ENCODE measurements at places on chromosomes 7 and 10.

DNA sequence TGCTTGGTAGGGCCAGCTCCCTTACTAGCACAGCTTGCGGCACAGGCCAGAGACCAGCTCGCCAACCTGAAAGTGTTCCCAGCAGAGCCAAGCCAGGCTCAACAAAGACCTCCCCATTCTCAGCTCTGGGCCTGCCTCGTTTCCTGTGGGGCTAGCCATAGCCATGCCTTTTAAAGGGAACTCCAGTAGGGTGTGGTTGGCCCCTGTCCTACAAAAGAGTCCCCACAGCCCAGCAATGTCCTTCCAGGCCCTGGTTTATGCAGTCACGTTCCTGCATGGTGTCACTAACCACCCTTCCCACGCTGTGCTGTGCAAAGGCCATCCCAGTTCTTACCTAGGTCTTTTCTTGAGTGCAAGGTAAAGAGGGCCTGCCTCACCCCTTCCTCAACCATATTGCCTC, 87.8 kb upstream of the LRRC4 start:
- DNase-seq, result no peak

DNA sequence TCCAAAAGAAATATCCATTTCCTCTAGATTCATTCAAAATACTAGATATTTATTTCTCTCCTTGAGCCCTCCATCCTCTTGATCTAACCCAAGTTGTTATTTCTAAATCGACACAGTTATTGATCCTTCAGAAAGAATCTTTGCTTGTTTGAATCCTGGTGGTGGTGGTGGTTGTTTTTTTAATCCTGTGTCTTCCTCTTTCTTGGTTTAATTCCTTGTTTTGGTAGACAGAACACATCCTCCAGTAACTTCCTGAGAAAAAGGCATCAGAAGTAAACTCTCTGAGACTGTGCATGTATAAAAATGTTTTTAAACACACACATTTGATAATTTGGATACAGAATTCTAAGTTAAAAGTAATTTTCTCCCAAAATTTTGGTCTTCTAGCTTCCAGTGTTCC, 49.9 kb downstream of the SIRT1 start:
- no peak for DNase-seq

DNA sequence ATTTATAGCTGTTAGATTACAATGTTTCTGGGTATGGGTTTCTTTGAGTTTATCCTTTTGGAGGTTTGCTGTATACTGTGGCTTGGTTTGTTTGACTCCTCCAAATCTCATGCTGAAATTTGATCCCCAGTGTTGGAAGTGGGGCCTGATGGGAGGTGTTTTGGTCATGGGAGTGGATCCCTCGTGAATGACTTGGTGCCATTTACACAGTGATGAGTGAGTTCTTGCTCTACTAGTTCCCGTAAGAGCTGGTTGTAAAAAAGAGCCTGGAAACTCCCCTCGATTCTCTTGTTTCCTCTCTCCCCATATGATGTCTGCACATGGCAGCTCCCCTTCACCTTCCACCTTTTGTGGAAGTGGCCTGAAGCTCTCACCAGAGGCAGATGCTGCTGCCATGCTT, 324.1 kb downstream of the C7orf25 start:
- no peak for DNase-seq

DNA sequence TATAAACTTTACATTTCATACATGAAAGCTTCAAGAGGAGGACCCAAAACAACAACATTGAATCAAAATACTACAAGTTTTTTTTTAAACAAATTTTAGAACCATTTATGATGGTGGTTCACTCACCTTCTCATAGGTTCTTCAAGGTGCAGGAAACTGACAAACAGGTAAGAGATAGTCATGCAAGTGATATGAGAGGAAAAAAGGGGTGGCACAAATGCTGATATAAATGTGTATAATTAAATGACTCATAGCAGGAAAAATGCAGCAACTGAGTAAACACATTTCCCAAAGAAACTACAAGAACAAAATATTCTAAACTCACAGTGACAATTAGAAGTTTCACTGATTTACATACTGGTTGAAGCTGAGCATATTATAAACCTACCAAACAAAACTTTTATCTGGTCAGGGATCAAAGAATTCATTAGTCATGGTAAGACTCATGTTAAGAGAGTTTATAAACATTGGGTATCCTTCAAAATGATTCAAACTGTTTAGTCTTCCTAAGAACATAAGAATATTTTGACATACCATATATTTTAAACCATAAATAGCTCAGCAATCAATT, 14.1 kb downstream of the ZWINT start:
- no peak for DNase-seq

DNA sequence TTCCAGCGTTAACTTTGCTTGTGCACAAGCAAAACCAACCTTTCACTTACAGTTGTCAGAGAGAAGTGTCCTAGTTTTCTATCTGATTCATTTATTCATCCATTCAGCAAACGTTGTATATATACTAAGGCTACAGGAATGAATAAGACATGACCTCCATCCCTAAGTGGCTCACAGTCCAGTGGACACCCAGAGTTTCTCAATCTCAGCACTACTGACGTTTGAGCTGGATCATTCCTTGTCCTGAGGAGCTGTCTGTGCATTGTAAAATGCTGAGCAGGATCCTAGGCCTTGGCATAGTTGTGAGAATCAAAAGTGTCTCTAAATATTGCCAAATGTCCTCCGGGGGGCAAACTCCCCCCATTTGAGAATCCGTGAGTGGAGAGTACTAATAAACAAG, 166.7 kb upstream of the PRKCQ start:
- no peak for DNase-seq

GRCh38 chr7:33973231-33974015, 68.1 kb downstream of the BMPER start:
- DNase-seq, result no peak

- no peak for DNase-seq
Observed at GRCh38 chr7:23332910-23333612, 33.9 kb downstream of the MALSU1 start.

DNA sequence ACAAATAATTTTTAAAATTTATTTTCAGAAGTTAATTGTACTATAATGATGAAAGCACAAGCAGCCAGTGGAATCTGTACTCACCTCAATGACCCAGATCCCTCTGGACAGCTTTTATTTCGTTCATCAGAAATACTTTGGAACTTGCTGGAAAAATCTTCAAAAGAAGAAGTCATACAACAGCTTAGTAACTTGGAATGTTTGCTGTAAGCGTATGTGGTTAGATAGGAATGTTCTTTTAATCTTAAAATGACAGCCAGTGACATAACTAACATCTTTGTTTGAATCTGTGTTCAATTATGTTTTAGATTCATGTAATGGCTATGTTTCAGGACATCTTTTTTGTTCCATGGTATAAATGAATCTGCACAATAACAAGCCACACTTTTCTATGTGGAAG, 26.8 kb downstream of the CFAP69 start:
- DNase-seq, result no peak

- no peak for DNase-seq
Observed at GRCh38 chr7:47587351-47587750, 5.4 kb upstream of the TNS3 start.

DNA sequence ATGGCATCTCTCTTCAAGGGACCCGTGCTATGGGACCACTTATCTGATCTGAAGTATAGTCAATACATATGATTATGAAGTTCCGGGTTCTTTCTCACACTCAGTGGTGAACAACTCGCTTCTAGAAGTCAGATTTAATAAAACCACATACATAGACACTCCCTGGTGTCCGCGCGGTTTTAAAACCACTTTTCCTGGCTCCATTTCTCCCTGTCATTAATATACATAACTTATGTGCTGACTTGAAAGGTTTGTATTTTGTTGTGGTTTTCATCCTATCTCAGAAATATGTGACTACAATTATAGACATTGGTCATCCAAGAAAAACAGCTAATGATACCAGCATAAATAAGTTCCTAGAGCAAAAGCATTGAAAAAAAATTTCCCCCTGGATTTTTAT, 34.0 kb downstream of the SVIL start:
- no peak for DNase-seq

DNA sequence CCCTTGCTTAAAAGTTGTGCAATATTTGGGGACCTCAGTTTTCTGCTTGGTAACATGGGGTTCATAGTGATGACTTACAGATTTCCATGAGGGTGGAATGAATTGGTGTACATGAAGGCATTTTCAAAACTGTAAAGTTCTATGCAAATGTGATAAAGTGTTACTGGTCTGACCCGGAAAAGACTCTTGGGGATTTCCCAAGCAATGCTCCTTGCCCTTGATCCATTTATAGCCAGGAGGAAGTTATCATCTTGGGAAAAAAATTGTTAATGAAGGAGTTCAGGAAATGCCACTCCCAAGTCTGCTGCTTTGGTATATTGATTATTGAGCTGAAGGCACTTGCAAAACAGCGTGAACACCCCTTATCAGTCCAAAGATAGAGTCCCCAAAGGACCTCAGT, 96.3 kb upstream of the ZPBP start:
- DNase-seq, result no peak

GRCh38 chr10:1551636-1552338, 185.5 kb downstream of the ADARB2 start:
- DNase-seq, result no peak

DNA sequence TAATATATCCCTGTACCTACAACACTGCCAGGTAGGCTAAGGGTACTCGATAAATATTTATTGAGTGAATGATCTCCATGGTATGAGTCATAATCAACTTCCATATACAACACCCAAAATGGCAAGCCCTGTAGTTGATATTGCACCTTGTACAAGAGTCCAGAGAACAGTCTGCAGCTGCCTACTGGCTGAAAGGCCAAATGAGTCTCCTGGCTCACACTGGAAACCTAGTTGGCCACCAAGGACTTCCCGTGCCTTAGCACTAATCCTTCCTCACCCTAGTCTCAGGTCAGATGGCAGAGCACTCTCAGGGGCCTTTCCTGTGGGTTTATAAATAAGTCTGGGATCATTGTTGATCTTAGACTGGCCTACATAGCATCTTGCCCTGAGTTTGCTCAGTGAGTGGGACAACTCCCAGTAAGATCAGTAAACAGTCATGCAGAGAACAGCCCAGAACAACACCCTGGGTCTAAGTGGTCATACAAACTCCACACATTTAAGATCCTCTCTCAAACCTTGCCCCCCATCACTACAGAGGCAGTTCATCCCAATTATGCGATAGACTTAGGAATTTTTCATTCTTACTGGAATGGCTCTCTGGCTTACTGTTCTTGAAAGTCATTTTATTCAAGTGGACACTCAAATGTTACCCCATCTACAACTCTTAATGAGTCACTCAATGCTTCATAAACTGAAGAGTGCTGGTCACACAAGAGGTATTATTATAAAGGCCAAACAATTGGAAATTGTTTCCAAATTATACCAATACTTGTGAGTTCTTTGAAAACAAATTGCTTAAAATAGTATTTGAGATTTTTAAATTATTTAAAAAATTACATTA, 14.7 kb upstream of the SLC16A9 start:
- no peak for DNase-seq

GRCh38 chr7:104964626-104965236, 49.3 kb upstream of the KMT2E start:
- DNase-seq, result no peak

DNA sequence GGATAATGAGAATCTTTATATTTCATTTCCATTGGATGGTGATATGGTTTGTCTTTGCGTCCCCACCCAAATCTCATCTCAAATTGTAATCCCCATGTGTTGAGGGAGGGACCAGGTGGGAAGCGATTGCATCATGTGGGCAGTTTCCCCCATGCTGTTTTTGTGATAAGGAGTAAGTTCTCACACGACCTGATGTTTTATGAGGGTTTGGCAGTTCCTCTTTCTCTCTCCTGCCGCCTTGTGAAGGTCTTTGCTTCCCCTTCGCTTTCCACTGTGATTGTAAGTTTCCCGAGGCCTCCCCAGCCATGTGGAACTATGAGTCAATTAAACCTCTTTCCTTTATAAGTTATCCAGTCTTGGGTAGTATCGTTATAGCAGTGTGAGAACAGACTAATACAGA, 59.4 kb downstream of the MTPN start:
- DNase-seq, result no peak

GRCh38 chr7:34342387-34342786, 315.6 kb upstream of the NPSR1 start:
- DNase-seq, result no peak

DNA sequence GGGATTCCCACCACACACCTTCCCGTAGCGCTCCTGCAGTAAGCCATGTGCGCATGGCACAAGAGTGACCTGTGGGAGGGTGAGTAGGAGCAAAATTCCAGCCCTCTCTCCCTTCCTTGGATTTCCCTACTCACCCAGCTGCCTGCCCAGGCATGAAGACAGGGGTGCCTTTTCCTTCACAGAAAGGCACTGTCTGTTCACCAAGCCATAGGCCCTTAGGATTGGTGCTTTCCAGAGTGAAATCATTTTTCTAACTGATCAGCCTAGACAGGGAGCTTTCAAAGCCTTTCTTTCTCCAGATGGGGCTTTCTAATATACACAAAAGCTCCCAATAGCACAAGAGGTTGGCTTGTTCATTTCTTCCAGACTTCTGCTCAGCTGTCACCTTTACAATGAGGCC, 79.7 kb downstream of the CTTNBP2 start:
- no peak for DNase-seq

GRCh38 chr7:29194206-29194593, 375 bp upstream of the CHN2 start:
- DNase-seq, result no peak

DNA sequence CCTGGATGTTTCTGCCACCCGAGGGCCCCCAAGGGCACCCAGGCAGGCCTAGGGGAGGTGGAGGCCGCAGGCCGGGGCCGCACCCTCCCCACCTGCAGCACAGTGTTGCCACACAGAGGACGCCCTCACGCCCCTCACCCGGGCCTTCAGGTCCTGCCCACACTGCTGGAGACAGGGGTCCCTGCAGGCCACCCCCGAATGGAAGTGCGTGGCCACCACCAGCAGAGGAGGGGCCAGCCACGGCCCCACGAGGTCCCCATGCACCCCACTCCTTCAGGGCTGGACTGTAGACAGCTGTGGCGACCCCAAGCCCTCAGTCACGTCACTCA, 35.4 kb downstream of the ADAP1 start:
- DNase-seq, result no peak

DNA sequence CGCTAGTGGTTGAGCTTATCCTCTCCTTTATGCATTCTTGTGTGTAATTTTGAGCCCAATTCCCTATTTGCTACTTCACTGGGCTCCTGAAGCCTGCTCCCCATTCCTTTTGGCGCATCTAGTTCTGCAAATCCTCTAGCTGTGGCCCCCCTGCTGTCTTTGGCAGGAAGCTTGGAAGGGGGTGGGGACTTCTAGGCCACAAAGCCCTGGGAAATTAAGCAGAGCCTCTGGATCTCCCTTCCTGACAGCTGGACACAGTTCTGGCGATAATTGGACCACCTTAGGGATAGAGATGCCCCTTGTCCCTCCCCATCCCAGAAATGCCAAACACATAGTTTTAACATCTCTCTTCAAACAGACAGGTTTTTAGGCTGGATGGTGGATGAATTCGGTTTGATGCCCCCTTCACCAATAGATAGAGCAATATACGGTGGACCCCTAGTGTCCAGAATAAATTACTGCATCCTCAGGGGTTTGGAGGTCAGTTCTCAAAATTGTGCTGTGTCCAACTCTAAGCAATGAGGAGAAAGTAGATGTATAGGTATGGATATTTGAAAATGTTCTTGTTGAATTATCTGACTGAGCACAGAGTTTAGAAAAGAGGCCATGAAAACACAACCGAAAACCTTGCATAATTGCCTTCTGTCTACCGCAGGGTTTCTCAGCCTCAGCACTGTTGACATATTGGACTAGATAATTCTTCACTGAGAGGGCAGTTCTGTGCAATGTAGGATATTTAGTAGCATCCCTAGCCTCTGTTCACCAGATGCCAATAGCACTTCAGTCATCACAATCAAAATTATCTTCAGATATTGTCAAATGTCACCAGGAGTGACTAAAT, 75.5 kb downstream of the PAPSS2 start:
- no peak for DNase-seq
